HCEC 1CT (cell line): ENCODE measurements at places on chromosomes 6 and 20.
A peak's percentile ranks its signal among the peaks of the same experiment; 100 is the strongest.

DNA sequence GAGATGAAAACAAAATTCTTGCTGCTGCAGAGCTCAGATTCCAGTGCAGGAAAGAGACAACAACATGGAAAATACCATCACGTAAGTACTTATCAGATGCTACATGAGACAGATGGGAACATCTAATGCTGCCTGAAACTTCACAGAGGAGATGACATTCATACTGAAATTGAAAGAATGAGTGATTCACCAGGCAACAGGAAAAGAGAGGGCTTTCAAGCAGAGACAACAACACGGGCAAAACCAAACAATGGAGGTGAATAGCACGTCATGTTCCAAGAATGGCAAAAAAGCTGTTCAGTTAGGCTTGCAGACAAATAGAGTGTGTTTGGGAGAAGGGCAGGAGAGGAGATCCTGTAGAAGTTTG is 39.3 kb downstream of the GTF2H5 start:
- peak; percentile 26 for DNase-seq

- DNase-seq: peak; percentile 11
Observed at GRCh38 chr6:13671548-13672127, 40.0 kb downstream of the RANBP9 start.

DNA sequence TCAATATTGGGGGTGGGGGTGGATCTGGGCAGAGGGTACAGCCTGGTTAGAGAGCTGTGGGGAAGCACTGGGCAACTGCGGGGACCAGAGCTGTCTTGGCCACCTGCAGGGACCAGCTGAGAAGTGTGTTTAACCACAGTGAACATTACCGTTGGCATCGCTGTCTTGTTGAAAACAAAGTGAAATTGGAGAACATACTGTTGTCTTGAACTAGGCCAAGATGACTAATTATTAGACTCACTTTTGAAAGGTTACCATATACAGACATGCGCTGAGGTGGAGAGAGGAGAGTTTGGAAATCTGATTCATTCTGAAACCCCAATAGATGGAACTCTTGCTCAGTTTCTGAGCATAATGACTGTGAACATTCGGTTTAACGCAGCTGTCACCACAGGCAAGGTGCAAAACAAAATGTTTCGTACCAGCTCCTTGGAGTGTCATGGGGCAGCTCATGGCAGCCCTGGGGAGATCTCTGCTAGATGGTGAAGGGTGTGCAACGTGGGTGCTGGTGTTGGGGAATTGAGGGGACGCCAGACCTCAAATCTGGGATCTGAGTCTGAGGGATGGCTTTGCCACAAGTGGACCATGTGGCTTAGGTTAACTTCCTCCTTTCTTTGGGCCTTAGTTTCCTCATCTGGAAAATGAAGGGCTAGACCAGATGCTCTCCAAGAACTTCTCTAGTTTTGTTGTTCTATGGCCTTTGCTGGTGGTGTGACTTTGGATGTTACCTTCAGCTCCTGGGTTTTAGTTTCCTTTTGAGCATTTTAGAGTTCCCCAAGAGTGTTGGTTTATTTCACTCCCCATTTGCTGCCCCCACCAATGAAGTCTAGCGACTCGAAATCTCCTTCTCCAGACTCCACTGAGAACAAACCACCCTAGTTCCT is 24.6 kb upstream of the GTSF1L start:
- DNase-seq: peak; percentile 96

DNA sequence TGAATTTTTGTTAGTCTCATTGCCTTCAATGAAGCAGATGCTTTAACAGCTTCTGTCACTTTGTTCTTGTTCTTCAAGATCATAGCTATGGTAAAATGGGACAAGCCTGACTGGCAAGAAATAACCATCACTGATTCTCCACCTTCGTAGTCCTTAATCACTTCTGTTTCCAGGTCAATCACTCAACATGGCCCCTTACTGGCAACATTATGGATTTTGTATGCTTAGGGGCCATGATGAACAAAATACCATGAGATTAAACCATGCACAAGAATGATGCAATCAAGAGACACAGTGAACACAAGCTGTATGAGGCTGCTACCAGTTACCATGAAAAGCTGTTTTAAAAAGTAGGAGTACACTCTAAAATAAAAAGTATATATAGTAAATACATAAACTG is 32.8 kb downstream of the ADNP start:
- no peak for DNase-seq

DNA sequence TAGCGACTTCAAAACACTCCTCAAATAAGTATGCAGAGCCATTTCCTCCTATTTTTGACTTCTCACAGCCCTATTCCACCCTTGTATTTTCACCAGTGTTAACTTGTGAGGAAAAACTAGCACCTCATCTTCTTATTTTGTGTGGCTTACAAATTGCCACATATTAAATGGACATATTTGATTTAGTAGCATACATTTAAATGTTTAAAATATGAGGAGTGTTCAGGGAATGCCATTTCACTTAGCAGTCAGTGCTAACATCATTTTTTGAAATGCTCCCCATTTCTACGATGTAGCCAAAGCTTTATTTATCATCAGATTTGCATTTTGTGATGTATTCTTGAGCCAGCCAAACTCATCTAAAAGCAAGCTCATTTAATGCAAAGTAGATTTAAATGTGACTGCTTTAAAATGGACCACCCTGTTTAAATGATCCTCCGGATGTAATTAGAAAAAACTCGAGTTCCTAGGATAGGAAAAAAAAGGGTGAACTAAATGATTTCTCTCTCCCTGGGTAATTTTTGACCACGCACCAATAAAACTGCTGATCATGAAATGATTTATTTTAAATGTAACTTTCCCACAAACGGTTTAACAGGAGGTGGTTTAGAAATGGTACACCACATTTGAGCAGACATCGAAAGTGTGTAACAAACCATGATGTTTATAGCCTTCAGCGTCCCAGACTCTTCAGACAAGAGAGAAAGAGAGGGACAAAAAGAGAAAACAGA is 172.6 kb downstream of the CD83 start:
- no peak for DNase-seq
